Renal cortical epithelial cell (primary cell): ENCODE measurements at places on chromosomes 2 and 18. TPM values are rescaled to one million over a fixed set of nuclear protein-coding genes. Genes with fewer than 3 reads are reported as not detected.

ERLEC1 gene
- total RNA-seq = 97.9 and 109 TPM in 2 replicates

- DNase-seq = no peak
Observed at GRCh38 chr2:238478216-238478615, 51.5 kb downstream of the ASB1 start.

- no peak for DNase-seq
Observed at GRCh38 chr2:232487385-232488096, at the start of gene ECEL1. Gene ECEL1, minus strand, starts transcription at chr2:232487834. Its CDS starts 1,181 bp downstream, at chr2:232486653.

PRKAG3 gene
- not detected in 2 replicates for total RNA-seq
